ENCODE measurements at places on chromosomes 13 and 19.

DNA sequence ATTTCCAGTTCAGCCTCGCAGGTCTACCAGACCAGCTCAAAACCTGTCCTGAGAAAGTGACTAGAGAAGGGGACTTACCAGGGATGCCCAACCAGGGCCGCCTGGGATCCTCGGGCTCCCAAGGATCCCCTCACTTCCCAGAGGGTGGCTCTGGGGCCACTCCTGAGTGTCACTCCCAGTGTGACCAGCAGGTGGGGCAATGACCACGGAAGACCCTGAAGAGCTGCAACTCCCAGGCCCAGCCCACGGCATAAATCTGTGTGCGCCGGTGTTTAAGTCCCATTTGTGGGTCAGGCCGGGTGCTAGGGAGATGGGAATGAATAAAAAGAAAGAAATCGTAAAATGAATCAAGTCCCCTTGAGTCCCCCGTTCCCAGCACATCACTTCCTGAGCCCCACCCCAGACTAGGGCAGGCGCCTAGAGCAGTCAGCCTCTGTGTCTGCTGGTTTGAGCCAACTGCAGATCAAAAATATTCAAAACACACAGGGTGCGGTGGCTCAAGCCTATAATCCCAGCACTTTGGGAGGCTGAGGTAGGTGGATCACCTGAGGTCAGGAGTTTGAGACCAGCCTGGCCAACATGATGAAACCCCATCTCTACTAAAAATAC is 10.7 kb downstream of the PTGIR start:
- no peak for DNase-seq

GRCh38 chr19:14519860-14520407 is 1.7 kb upstream of the DNAJB1 start:
- DNase-seq, result no peak

DNA sequence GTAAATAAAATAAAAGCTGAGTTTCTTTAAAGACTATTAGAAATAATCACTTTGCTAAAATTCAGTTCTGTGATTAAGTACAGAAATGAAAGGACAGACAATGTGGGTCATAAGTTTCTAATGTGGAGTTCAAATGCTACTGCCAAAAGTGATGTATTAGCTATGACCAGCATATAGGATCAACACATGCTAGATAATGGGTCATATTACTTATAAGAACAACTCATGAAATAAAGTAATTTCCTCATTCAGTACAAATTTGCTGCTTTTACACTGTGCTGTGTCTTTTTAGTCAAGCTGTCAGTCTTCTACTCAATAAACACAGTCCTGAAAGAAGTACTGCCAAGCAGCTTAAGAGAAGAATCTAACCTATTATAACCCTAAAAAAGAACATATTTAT is 135.2 kb downstream of the VWA8 start:
- DNase-seq, result no peak

GRCh38 chr13:59478908-59479307 is 684.8 kb downstream of the DIAPH3 start:
- DNase-seq, result no peak

DNA sequence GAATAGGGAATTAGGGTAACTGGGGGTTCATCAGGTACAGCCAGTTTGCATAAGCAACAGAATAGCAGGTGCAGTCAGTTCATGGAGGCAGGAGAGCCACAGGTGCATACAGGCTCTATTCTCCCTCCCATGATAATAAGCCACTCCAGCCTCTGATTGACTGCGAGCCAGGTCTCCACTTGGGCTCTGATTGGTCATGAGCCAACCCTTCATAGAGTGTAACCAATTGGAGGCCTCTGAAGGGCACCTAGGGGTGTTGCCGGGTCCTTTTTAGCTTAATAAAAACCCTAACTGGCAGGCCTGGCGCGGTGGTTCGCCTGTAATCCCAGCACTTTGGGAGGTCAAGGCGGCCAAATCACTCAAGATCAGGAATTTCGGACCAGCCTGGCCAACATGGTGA is 8.7 kb upstream of the CKM start:
- DNase-seq, result no peak

- DNase-seq, result no peak
Observed at GRCh38 chr19:40322951-40323615, 25.1 kb downstream of the C19orf47 start.

GRCh38 chr19:27522223-27522622 is 1690.7 kb downstream of the UQCRFS1 start:
- no peak for DNase-seq

All from fibroblast of skin of left quadriceps (primary cell).